ENCODE measurements at places on chromosomes 2 and 18.

GRCh38 chr2:224523626-224524577 is 61.3 kb downstream of the CUL3 start:
- DNase-seq: no peak

- DNase-seq: no peak
Observed at GRCh38 chr2:149552226-149552625, 35.3 kb downstream of the MMADHC start.

GRCh38 chr18:22536558-22536957 is 118.8 kb upstream of the CTAGE1 start:
- no peak for DNase-seq

GRCh38 chr18:63480476-63480875 is 3.7 kb downstream of the SERPINB5 start:
- no peak for DNase-seq

DNA sequence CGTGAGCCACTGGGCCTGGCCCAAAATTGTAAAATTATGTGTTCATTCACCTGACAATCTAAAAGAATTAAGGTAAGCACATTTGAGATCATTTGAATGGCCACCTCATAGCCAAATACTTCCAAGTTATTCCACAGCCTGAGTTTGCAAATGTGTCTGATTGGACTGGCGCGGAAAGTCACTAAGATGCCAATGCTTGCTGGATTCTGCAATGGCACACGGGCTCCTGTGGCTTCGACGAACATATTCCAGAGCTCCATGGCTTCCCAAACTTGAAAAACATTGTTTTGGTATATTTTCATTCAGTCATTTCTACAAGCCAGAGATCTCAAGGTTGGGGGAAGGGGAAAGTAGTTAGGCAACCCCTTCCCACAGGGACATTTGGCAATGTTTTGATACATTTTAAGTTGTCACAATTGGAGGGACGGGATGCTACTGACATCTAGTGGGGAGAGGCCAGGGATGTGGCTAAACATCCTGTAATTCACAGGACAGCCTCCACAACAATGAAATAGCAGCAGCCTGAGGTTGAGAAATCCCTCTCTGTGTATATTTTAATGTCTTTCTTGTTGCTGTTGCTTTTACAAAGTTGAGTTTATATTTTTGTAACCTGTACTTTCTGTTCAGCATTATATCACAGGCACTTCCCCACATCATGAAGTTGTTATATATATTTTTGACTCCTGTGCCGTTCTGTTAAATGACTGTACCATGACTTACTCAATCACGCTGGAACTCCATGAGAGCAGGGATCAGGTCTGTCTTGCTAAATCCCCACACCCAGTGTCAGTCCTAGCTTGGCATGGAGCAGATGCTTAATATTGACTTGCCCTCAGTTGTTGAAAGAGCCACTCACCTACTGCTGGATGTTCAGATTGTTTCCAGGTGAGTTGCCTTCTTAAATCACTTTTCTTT is 56.9 kb downstream of the COL4A4 start:
- peak; percentile 70 for DNase-seq

DNA sequence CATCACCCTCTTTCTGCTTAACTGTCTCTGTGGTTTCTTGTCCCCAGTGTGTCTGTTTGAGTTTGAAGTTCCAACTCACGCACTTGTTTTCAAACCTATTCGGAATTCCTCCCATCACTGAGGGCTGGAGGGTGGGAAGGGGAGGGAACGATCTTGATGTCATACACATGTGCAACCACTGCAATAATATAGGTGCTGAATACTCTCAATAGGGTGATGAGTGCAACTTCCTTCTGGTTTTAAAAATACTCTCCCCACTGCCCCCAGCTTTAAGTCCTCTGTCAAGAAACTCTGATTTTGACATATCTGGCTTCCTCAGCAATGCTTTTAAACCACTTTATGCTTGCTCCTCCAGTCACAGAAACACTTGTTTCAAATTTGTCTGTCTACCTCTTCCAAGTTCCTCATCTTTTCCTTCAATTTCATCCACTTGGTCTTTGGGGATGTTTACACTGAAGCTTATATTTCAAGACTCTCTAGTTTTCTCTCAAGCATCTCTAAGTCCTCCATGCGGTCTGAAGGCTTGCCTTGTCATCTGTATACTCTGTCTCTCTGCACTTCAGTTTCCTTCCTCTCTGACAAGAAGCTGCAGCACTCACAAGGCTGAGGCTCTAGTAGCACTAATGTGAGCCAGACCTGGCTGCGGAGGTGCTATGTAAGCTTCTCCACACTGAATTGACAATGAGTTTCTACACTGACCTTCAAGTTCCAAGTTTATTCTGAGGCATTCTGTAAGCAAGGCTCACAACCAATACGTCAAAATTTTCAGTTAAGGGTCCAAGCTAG is 422.3 kb downstream of the ZEB2 start:
- no peak for DNase-seq

- DNase-seq: peak; percentile 88
Observed at GRCh38 chr2:101961338-101962191, 30.2 kb upstream of the IL1R2 start.

- peak; percentile 74 for DNase-seq
Observed at GRCh38 chr2:23426263-23426905, 41.4 kb downstream of the KLHL29 start.

DNA sequence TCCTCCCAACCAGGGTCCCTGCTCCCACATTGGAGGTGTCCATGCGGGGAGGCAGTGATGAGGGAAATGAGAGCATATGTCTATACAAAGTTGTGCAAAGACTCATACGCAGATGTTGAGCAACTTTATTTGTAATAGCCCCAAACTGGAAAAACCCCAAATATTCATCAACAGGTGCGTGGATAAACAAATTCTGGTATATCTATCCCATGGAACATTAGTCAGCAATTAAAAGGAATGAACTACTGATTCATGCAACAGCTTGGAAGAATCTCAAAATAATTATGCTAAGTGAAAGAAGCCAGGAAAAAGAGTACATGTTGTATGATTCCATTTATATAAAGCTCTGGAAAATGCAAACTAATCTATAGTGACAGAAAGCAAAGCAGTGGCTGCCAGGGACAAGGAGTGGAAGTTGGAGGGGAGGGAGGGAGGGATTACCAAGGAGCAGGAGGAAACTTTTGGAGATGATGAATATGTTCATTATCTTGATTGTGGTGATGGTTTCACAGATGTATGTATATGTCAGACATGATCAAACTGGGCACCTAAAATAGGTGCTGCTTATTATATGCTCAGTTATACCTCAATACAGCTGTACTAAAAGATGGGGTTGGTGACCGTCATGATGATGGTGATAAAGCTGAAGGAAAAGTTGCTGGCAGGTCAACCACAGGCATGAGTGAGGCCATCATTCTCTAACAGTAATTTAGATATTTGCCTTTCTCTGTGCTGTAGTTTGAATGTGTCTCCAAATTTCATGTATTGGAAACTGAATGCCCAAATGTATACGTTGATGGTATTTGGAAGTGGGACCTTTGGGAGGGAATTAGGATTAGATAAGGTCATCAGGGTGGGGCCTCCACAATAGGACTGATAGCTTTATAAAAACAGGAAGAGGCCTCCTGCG is 270.9 kb downstream of the CYP26B1 start:
- DNase-seq: no peak

DNA sequence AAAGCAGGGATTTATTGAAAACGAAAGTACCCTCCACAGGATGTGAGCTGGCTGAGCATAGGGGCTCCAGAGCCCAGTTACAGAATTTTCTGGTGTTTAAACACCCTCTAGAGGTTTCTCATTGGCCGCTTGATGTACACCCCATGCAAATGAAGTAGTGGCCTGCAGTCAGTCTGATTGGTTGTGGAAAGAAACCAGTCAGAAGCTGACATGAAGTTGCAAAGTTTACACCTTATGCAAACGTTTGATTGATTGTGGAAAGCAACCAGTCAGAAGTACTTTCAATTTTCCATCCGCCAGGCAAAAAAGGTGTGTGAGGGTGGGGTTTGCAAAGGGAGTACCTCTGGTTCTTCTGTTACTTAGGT is 62.3 kb downstream of the VWA3B start:
- DNase-seq: peak; percentile 67

DNA sequence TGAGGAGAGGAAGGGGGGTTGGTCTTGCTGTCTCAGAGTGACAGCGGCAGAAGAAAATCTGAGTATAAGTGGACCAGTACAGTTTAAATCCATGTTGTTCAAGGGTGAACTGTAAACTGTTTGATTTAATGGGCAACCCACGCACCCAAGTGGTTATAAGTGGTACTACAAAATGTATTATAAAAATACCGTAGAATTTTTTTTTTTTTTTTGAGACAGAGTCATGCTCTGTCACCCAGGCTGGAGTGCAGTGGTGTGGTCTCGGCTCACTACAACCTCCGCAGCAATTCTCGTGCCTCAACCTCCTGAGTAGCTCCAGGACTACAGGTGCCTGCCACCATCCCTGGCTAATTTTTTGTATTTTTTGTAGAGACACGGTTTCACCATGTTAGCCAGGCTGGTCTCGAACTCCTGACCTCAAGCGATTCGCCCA is 2.1 kb upstream of the CHCHD5 start:
- peak; percentile 53 for DNase-seq

DNA sequence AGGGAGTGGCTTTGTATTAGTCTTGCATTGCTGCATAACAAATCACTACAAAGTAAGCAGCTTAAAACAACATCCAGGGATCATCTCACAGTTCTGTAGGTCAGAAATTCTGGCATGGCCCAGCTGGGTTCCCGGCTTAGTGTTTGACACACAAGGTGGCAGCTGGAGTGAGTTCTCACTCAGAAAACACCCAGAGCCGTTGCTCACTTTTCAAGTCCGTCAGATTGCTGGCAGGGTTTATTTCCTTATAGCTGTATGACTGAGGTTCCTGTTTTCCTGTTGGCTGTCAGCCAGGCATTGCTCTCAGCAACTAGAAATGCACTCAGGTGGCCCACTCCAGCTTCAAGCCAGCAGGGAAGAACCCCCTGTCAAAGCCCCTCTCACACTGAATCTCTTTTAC is 324.1 kb downstream of the CCDC178 start:
- no peak for DNase-seq

DNA sequence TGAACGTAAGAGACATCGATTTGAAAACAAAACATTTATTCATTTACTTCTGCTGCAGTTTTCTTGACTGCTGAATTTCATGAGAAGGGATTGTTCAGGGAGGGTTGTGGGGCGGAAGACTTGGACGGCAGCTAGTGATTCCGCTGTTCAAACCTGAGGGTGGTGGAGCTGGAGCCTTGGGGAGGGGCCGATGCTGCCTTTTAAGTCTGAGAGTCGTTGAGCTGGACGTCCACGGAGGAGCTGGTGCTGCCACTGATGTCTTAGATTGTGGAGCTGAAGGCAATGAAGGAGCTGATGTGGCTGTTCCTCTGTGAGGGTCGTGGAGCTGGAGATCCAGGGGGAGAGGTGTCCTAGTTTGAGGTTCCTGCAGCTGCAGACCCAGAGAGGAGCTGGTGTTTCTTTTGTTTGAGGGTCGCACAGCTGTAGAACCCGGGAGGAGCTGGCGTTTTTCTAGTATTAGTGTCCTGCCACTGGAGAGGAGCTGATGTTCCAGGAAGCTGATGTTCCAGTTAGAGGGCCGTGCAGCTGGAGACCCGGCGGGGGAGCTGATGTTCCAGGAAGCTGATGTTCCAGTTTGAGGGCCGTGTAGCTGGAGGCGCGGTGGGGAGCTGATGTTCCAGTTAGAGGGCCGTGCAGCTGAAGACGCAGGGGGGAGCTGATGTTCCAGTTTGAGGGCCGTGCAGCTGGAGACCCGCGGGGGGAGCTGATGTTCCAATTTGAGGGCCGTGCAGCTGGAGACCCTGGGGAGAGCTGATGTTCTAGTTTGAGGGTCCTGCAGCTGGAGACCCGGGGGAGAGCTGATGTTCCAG is 150.9 kb downstream of the RTP5 start:
- no peak for DNase-seq

GRCh38 chr18:74501386-74501785 is 5.2 kb downstream of the CNDP2 start:
- no peak for DNase-seq

DNA sequence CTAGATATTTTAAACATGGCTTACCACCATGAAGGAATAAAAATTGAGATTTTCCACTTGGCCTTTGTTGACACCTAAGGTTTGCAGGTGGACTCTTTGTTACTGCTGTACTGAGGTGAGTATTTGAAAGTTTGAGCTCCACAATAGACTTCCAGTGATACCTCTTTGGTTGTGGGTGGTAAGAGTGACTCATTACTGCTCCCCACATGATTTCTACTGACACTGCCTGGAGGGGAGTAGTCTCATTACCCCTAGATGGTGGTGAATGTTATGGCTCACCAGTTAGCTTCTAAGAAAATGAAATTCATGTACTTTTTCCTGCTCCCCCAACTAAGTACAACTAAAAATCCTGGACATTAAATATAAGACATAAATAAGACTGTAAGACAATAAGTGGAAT is 1183.1 kb upstream of the TMEFF2 start:
- no peak for DNase-seq

DNA sequence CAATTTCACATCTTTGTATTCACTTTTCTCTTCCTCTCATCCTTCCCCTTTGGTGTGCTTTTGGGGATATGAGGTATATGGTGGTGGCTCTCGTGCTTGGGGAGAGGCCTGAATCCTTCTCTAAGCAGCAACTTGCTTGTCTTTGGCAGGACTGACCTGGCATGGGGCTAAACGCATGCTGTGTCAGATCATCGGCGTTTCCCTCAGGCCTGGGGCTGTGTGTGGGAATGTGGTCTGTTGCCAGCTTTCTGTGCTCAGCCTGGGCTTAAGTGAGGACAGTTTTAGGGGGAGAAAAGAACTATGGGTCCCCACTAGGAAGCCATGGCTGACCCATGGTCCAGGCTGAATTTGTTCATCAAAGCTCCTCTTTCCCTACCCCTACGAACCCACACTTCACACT is 60.7 kb downstream of the TET3 start:
- DNase-seq: no peak

- no peak for DNase-seq
Observed at GRCh38 chr2:9650119-9650821, 19.5 kb upstream of the YWHAQ start.

DNA sequence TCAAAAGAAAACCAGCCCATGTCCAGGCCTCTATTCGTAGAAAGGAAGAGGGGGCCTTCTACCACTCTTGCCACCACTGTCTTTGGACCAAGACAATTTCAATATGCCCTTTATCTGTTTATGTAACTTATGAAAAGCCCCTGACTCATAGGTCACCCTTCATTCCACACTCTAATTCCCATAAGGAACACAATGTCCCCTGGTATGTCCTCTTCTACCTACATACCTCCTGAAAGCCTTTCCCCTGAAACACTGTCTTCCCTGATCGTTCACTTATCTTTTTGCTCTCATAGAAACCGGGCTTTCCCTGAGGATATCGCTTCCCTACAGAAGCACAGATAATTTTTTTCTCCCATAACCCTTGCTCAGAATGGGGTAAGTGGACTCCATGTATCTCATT is 13.3 kb downstream of the EIF2AK3 start:
- no peak for DNase-seq

All from GM03348 (cell line).